ENCODE measurements at places on chromosomes 2 and 18.
A peak's percentile ranks its signal among the peaks of the same experiment; 100 is the strongest.

GRCh38 chr2:236785611-236786057 is 216.0 kb downstream of the ACKR3 start:
- peak; percentile 31 for DNase-seq

- DNase-seq = no peak
Measured at GRCh38 chr2:18544171-18544570, 16.3 kb downstream of the RDH14 start.

DNA sequence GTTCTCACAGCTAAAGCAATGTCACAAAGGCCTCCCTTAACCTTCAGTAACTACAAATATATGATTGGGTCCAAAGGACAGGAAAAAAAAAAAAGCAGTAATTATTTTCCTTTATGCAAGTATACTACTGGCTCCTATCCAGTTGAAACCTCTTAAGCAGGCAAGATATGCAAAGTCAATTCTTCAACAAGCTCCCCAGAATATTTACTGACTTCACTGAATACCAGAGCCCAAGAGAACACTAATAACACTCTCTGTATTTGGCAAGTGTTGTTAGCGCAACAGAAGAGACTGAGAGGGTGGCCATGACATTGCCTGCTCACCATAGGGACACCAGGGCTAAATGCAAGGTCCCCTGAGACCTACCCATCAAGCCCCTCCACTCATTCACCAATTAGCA is 74.5 kb downstream of the AP1S3 start:
- no peak for DNase-seq

DNA sequence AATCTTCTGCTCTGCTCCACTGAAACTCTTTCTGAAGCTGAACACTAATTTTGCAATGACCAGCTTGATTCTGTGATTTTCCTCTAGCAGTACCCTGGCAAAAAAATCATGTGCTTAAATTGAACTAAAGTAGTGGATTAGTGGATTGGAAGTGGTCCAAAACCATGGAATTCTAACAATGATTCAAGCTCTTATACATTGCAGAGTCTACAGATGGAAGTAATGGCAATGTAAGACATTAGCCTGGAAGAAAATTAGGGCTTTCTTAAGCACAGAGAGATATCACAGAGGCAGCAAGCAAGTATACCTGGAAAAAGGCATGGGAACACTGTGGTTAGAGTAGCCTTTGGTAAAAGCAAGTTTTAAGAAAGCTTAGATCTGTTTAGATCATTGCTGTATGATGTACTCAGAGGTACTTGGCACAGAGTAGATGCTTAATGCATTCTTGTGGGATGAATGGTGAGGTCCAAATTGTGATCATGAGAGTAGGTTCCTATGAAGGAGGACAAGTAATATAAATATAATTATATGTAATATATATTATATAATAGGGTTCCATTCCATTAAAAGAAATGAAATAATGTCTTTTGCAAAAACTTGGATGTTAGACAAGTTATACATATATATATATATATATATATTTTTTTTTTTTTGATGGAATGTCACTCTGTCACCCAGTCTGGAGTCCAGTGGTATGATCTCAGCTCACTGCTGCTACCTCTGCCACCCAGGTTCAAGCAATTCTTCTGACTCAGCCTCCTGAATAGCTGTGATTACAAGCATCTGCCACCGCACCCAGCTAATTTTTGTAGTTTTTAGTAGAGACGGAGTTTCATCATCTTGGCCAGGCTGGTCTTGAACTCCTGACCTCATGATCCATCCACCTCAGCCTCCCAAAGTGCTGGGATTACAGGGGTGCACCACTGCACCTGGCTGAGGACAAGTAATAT is 172.2 kb upstream of the SCN7A start:
- no peak for DNase-seq

DNA sequence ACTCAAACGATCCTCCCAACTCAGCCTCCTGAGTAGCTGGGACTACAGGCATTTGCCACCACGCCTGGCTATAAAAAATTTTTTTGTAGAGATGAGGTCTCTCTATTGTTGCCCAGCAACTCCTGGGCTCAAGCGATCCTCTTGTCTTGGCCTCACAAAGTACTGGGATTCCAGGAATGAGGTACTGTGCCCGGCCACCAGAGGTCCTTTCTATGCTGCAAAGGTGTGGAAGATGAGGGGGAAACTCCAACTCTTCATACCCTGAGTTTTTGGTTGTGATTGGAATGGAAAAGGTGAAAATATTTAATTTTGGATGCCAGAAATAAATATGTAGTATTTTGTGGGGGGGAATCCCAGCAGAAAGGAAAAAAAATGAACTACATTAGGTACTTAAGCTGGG is 36.0 kb downstream of the MRPL33 start:
- peak; percentile 60 for DNase-seq

DNA sequence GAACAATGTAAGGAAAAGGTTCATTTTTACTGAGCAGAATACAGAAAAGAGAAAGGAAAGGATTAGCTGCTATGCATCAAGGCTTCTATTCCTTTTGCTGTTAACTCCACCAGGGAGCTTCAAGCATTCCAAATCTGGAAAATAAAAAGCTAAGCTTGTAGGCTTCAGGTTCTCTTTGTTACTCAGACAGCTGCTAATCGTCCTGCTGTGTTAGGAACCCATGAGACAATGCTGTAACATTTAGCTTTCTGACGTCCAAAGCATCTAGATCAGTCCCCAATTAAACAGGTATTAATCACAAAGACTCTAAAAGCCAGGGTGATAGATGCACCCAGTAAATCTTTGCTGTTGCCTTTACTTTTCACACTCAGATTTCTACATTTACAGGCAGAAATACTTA is 103.8 kb downstream of the EPHA4 start:
- peak; percentile 59 for DNase-seq

- DNase-seq = no peak
Measured at GRCh38 chr2:240131941-240132650, 4.0 kb downstream of the COPS9 start.

DNA sequence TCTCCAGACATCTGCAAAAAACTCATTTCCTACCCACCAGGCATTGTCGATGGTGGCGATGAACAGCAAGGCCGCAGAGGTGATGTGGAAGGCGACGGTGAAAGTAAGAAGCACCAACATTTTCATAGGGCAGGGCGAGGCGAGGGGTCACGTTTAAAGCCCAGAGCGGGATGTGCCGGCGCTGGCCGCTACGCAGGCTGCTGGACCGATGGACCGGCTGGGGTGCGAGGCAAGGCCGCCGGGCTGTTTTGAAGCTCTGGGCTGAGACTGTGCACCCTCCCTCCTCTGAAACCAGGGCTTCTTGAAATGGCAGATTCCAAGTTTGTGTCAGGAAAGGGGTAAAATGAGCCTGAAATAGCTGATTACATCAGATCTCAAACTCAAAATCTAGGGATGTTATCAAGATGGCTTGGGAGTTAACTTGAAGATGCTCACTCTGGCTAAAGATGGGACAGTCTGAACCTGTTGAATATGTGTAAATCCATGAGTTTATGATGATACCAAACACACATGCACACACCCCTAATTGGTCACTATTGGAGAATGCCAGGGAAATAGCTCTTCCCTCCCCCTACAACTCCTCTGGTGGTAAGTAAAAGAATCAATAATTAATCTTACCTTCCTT is 31.6 kb upstream of the GAREM2 start:
- no peak for DNase-seq

- DNase-seq = no peak
Measured at GRCh38 chr2:215611609-215612386, 175.9 kb upstream of the FN1 start.

- no peak for DNase-seq
Measured at GRCh38 chr18:13422541-13423147, 204.1 kb downstream of the LDLRAD4 start.

DNA sequence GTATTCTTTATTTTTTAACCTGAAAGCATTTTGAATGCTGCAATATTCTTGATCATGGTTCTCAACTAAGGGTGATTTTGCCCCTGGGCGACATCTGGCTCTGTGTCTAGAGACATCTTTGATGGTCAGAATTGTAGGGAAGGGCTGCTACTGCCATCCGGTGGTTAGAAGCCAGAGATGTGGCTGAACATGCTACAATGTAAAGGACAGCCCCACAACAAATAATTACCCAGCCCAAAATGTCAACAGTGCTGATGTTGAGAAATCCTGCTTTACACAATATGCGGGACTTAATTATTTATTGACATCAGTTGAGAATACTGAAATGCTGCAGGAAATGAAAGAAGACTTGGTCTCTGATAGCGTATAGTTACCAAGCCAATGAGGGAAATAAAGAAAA is 37.5 kb upstream of the SERPINB2 start:
- peak; percentile 72 for DNase-seq

DNA sequence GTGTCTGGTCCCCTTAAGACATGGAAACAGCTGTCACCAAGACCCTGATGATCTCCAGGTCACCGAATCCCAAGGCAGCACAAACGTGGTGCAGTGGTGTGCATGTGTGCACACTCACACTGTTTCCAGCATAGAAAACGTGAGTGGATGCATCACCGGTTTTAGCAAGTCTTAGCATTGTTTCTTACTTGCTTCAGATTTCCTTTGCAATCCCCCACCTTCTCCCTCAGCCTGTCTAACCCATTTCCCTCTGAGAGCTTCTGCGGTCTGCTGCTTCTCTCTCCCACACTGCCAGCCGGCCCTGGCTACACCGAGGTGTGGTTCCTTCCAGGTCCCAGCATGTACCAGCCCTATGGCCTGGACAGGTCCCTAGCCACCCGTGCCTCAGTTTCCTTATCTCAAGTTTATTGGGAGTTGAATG is 343.4 kb upstream of the HS6ST1 start:
- no peak for DNase-seq

DNA sequence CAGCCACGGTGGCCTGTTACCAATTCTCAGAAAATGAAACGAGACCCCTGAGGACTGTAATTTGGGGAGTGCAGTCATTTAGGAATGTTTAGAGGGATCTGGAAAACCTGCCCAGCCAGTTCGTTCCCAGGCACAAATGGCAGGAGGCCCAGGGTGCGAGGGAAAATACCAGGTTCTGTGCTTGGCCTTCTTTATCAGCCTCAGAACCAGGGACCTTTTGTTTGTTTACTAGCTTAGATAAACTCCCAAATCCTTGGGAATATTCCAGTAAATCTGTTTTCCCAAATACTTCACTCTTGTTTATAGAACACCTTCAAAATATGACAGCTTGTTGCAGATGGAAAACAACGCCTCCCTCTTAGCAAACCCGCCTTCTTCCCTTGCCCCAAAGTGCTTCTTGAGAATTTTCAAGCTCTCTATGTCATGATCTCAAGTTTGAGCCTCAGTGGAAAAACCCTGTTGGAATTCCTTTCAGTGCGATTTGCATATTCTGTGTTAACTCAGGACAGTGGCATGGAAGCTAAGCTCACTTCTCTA is 400.3 kb upstream of the SMIM21 start:
- DNase-seq = peak; percentile 80

GRCh38 chr2:182866095-182866460 is 359 bp downstream of the FRZB start:
- DNase-seq = peak; percentile 44

GRCh38 chr2:28594000-28594331 is 98.1 kb downstream of the PLB1 start:
- DNase-seq = no peak

DNA sequence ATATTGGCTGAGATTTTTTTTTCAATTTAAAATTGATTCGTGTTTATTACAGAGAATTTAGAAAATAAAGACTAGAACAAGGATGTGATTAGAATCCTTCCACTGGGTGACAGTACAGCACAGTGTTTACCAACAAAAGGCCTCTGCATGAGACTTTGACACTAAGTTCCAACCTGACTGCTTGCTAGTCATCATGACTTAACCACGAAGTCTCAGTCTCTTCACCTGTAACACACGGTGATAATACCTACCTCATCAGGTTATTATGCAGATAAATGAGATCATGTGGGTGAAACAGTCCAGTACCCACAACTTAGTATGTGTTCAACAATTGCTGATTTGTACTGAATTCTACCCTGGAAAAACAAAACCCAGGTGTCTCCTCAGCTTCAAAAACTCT is 151.2 kb downstream of the STK39 start:
- DNase-seq = no peak

- DNase-seq = no peak
Measured at GRCh38 chr18:59052965-59053820, 86.5 kb upstream of the SEC11C start.

DNA sequence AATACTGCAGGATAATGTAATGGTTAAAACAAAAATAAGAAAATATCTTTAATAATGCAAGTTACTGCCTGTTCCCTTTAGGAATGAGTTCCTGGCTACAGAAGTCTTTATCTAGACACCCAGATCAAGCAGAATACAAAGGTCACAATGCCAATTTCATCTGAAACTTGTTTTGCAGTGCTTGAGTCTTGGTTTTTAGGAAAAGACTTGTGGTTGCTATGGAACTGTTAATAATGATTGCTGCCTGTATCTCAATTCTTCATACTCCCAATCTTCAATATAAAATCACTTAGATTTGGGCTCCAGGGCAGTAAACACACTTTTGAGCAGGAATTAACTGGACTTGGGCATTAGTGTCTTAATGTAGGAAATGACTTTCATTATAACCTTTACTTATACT is 14.2 kb downstream of the CAVIN2 start:
- no peak for DNase-seq

- no peak for DNase-seq
Measured at GRCh38 chr2:12776521-12776961, 59.8 kb downstream of the TRIB2 start.

DNA sequence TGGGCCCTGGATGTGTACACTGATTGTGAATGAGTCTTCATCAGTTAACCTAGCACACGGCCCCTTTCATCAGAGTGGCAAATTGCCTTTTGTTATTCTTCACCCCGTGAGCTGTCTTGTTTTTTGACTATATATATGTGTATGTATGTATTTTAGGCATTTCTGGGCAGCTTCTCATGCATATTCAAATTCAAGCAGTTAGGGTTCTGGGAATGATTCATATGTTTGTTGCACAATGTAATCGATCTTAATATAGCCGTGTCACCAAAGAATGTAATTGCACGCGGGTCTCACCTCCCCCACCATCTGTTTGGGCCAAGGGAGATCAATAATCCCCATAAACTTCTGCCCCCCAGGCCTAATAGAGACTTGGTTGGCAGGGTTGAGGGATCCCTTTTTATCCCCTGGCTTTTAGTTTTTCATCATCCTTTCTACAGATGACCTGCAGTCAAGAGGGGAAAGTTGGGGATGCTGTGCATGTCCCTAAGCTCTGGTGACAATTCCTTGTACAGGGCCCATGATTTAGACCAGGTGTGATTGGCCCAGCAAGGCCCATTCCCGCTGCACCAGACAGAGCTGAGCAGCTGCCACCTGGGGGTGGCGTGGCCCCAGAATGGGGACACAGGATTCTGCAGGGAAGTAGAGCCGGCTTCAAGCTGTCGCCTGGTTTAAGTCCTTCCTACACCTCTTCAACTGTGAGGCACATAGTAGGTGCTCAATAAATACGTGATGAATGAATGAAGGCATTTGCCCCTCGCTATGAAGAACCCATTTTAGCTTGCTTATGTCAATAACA is 19.2 kb downstream of the KCNF1 start:
- no peak for DNase-seq
